ENCODE measurements at places on chromosomes 13 and 19.

DNA sequence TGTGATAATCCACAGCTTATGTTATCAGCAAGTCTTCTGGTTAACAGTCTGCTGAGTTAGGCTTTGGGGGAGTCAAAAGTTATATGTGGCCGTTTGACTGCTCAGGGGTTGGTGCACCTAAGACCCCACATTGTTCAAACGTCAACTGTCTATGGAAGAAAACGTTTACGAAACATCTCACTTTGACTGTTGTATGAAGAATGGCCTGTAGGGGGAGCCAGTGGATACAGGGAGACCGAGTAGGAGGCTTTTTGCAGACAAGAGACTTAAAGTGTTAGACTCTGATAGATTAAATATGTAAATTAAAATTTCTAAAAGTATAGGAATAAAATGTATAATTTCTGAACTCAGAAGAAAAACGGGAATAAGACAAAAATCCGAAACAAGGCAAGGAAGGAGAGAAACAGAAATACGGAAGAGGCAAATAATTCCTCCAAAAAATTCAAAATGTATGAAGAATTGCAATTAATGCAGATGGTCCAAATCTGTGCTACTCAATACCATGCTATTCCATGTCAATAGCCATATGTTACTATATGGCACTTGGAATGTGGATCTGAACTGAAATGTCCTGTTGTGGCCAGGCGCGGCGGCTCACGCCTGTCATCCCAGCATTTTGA lies 37.8 kb downstream of the TNFSF14 start:
- DNase-seq: peak; percentile 43

DNA sequence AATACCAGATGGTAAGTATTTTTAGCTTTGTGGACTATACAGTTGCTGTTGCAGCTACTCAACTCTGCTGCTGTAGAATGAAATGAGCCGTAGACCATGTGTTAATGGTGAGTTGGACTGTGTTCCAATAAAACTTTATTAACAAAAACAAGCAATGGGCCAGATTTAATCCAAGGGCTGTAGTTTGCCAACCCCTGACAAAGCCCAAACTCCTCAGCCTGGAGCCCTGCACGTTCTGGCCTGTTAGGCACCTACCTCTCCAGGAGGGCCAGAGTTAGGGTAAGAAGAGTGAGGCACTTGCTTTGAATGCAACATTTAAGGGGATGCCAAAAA lies 36.7 kb upstream of the CD33 start:
- no peak for DNase-seq

- DNase-seq: no peak
Observed at GRCh38 chr13:20126541-20127261, 34.2 kb downstream of the GJA3 start.

GRCh38 chr19:45927565-45928261 lies 13.1 kb upstream of the NANOS2 start:
- peak; percentile 93 for DNase-seq

DNA sequence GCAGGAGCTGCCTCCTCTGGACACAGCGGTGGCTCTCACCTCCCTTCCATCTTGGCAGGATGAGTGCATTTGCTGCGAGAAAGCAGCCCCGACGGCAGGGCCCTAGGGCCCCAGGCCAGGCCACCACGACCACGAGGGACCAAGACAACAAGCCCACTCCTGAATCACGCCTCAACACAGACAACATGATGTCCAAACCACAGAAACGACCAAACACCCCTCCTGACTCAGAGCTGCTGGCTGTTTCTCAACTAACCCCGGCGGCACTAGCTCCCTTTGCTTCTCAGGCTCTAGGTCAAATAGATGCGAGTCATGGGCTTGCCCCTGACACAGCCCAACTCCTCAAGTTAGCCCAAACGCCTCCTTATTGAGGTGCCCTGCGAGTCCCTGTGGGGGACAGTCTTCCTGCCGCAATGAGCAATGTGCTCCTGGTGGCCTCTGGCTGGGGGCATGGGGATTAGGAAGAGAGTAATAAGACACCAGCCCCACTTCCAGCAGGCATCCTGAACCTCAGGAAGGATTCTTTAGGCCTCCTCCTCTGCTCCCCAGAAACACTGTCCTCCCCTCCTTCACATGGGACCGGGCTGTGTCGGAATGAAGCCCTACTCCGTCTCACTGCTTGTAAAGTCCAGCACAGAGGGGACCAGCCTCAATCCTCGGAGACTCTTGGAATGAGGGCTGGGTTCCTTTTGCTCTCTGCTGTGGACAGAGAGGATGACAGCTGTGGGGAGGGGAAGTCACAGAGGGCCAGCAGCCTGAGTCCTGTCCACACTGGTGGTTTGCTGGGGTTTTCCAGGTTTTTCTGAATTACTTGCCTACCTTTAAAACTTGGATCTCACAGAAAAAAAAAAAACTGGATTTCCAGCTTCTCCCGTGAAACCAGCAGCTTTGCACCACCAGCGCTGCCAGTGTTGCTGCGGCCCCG lies 6.9 kb upstream of the ATF5 start:
- DNase-seq: no peak
